ENCODE measurements at places on chromosomes 4 and X.

- DNase-seq, result no peak
These were observed 24.3 kb downstream of the CFAP97 start for GRCh38 chr4:185179488-185179887.

DNA sequence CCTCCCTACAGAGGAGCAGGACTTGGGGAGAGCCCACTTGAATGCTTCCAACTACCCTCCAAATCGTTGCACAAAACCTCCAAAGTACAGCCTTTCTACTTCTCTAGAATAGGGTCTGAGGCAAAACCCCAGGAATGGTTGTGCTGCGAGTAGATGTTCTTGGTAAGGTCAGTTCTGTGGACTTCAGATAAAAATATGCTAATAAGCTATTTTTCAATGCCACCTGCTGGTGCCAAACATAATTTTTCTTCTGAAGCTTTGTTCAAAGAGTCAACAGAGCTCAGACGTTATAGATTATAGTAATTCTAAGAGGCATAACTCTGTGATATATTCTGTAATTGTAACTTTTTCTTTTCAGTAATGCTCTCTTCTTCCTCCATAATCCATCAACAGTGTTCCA is 425.7 kb downstream of the GPAT3 start:
- no peak for DNase-seq

DNA sequence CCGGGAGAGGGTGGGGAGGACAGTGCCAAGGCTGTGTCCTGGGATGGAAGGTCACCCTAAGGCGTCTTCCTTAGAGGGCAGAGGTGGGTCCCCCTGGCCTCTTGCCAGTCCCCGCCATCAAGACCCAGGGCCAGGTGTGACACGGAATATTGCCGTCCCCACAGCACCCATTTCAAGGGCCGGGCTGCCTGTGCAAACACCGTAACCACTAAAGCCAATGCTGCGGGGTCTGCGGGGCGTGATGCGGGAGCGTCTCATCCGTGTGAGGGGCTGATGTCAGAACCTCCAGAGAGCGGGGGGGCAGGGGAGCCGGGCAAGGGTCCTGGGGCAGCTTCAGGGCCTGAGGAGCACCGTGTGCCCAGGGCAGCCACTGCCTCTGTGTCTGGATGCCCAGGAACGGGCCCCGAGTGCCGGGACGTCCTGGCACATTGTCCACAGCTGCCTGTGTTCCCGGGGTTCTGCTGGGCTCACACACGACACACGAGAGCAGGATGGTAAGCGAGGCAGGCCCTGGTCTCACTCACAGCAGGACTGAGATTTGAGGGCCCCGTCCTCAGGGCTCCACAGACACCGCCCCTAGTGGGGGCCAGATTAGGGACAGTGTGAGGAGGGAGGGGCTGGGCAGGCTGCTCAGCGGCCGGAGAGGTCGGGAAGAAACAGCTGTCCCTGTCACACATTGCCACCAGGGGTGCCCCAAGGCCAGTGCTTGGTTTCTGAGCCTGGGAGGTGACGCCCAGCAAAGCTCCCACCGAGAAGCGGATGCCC is 29.2 kb downstream of the NKX1-1 start:
- no peak for DNase-seq

DNA sequence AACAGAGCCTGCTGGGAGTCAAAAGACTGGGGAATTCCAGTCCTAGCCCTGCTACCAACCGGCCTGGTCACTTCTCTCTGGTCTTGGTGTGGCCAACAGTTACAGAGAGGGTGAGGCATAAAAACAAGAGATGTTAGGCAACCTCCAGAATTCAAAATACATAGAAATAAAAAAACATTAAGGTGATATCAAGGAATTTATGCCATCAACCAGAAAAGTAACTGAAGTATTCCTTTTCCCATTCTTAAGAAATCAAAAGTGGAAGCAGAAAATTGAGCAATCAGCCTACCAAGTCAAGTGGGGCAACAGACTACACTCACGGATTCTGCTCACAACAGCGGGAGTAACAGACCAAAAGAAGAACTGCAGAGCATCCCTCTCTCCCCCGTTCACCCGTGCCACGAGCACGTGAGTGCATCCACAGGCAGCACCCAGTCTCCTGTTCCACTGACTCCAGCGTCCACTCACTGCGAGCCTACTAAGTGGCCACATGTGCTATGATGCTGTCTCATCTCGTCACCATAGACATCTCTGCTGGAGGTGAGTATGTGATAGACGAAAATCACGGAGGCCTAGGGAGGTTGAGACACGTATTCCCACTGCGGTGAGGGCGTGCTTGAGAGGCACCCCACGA is 29.3 kb downstream of the AFAP1 start:
- no peak for DNase-seq

GRCh38 chr4:8156617-8157016 is 2.0 kb downstream of the ABLIM2 start:
- no peak for DNase-seq

GRCh38 chr4:45636175-45636574 is 487.7 kb downstream of the GABRG1 start:
- no peak for DNase-seq

DNA sequence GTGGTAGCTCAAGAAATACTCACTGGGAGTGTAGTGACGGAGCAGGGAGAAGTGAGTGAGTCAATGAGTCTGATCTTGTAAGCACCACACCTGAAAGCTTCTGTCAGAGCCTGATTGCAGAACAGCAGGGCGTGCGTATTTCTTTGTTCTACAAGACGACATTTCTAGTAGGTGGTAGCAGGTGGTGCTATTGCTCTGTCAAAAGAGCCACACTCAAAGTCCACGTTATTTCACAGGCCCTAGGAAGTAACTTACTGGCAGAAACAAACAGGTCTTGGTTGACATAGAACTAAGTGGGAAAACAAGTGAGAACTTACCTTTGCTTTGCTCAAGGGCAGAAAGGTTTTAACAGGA is 46.4 kb upstream of the SPRY1 start:
- peak; percentile 16 for DNase-seq

- no peak for DNase-seq
These were observed 368.8 kb downstream of the MAGEE1 start for GRCh38 chrX:76796311-76796710.

GRCh38 chrX:117969782-117970181 is 146.8 kb downstream of the KLHL13 start:
- DNase-seq, result no peak

DNA sequence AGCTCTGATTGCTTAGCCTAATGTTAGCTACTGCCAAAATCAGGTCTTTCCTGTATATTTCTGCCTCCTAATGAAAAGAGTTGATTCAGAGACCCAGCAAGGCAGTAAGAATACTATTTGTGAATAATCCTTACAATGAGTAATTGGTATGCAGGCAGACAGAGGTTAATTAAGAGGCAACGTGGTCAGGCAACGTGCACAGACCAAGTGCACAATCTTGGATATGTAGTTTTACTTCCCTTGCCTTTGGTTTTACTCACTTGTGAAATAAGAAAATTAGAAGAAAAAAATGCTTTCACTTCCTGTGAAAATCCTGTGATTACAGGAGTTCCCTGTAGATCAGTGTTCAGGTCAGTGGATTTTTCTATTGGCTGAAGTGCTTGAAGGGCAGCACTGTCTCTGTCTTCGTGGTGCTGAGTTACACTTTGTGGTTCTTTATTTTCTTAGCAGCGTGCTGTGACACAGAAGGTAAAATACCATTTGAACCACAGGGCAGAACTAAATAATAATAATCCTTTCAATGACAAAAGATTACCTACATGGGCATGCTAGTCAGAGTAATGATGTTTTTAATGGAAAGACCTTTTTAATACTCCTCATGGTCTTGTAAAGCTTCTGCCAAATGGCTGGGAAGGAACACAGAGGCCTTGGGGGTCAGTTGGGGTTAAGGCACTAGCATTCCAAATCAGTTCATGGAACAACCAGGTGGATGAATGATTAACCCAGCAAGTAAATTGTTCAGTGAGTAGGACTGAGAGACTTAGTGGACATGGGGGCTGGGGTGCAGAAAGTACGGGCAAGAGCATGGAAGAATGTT is 430.9 kb downstream of the MAPK10 start:
- DNase-seq, result no peak

GRCh38 chrX:109350051-109350450 is 131.8 kb downstream of the GUCY2F start:
- DNase-seq, result no peak

DNA sequence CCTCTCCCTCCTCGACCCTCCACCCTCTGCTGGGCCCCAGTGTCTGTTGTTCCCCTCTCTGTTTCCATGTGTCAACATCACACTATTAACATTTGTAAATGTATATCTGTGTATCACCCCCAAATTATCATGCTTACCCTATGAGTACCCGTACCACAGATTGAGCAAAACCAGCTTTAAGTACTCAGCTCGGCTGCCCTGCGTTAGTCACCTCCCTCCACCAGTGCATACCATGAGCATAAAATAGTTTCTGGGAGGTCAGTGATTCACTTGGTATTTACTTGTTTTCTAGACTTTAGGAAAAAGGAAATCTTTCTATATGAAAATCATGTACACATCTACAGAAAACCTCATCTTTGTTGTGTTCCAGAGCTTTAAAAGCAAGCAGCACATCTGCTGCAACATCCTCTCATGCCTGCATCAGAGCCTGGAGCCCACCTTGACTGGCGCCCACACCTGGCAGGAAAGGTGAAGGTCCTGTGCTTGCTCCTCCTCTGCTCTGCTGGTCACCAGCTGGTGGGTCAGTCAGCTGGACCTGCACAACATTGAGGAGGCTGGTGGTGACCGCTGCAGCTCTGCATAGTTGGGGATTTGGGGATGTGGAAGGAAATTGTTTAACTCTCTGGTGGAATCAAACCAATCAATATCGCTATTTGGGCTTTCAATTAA is 214.4 kb upstream of the KLF3 start:
- no peak for DNase-seq

- DNase-seq, result no peak
These were observed 11.9 kb downstream of the LRPAP1 start for GRCh38 chr4:3520276-3520675.

DNA sequence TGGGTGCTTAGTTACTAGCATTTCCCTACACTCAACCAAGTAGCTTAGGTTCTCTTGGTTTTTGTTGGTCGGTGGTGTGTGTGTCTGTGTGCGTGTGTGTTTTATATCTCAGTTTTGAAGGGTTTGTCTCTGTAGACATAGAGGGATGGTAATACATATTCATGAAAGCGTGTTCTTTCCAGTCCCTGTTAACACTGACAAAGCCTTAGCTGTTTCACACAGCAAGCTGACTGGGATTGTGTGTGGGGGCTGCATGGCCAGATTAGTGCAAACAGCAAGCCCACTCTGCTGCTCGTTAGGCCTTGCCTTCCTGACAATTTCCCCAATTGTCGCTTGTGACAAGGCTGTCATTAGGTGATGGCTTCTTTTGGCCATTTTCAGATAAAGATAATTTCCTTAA is 43.9 kb downstream of the ALPK1 start:
- DNase-seq, result no peak

GRCh38 chr4:11543706-11544105 is 115.0 kb upstream of the HS3ST1 start:
- no peak for DNase-seq

- no peak for DNase-seq
These were observed 3.1 kb upstream of the BCORL1 start for GRCh38 chrX:129979207-129979920.

DNA sequence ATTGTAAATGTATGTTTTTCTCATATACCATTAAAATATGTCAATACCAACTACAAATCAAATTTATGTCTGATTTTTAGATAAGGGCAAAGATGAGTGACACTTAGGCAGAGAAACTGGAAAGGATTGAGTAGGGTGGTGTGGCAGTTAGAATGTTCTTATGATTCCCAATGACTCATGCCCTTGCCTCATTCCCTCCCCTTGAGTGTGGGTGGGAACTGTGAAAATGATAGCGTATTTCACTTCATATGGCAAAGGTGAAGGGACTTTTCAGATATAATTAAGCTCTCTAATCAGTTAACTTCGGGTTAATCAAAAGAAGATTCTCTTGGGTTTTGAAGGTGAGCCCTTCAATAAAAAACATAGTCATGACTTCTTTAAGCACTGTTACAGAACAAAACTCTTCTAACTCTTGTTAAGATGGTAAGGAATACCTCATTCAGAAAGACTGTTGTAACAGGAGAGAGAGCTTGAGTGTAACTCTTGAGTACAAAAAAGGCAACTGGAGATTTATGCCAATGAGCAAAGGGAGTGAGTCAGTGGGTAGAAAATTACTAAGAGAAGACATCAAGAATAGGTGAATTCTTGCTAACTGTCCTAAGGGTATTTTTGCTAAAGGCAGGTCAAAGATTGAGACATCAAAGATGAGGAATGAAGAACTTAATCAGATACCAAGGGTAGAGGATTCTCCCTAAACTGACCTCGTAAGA is 329.5 kb downstream of the KCTD8 start:
- DNase-seq, result no peak

DNA sequence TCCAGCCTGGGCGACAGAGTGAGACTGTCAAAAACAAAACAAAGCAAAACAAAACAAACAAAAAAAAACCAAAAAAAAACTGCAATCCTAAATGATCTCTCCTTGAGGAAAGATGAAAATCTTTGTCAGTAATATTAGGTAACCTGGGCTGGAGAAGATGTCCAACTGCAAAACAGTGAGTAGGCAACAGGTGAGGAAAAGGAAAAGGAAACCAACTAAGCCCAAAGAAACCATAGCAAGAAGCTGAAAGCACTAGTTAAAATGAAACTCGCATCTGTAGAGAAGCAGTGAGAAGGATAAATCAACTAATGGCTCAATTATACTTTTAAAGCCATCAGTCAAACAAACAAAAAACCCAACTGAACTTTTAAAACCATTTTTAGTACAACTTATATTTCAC is 54.2 kb downstream of the ENOX2 start:
- DNase-seq, result peak; percentile 1

- DNase-seq, result peak; percentile 11
These were observed 723 bp downstream of the MORC4 start for GRCh38 chrX:106999002-106999975.

GRCh38 chr4:39998659-39999345 is 21.1 kb upstream of the PDS5A start:
- DNase-seq, result no peak

DNA sequence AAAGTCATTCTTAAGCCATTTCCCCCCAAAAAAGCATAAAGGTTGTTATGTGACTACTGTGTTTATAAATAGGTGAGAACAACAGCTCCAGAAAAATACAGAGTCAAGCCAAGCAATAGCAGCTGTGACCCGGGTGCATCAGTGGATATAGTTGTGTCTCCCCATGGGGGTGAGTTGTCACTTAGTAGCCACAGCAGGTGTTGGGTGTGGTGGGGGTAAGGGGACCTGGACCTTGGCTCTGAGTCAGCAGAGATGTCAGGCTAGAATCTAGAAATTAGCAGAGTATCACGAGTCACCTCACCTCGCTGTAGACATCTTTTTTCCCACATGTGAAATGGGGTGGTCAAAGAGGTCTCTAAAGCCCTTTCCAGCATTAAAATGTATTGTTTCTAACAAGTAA is 42.4 kb downstream of the MOSPD2 start:
- DNase-seq, result no peak

GRCh38 chr4:183499389-183499788 is 5.5 kb upstream of the ING2 start:
- DNase-seq, result peak; percentile 9

- DNase-seq, result no peak
These were observed 57.5 kb downstream of the HADH start for GRCh38 chr4:108047199-108047598.

GRCh38 chr4:88225232-88226105 is 58.9 kb downstream of the PPM1K start:
- no peak for DNase-seq
